ENCODE measurements at places on chromosomes 2 and 18. TPM values are rescaled to one million over a fixed set of nuclear protein-coding genes. Genes with fewer than 3 reads are reported as not detected.

GRCh38 chr2:875687-876615, 74.7 kb upstream of the SNTG2 start:
- DNase-seq: no peak

DNA sequence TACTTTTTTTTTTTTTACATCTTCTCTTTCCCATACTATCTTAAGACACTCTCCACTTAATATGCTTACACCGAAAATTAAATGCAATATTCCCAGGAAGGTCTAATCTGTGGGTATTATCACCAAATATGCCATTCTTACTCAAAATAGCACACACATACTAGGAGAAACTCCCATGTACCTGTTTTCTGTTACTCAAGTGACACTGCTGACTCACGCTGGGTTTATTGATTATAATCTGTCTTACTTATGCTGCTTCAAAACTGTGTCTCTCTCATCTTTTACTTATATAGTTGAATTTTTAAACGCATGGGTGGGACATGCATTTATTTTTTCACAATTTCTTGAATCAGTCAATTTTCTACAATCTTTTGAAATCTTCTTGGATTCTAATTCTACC, 29.9 kb downstream of the MRPL19 start:
- no peak for DNase-seq

GRCh38 chr2:29444150-29444549, 328.9 kb downstream of the CLIP4 start:
- DNase-seq: no peak

DNA sequence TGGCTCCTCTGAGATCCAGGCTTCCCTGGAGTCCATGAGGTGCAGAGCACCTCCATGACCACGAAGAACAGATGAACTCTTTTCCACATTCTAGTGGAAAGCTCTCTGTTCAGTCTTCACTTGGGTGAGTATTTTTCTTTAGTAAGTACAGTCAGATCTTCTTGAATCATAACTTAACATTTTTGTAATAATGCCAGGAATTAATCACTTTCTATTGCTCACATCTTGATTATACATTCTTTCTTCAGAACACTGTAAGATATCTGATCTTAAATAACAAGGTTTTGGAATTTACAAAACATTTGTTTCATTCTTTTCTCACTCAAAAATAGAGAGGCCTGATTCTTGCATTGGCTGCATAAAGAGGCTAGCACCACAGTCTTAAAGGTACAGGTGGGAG, 45.4 kb upstream of the RND3 start:
- no peak for DNase-seq

GRCh38 chr18:7038330-7038851, 79.2 kb downstream of the LAMA1 start:
- peak; percentile 13 for DNase-seq

DNA sequence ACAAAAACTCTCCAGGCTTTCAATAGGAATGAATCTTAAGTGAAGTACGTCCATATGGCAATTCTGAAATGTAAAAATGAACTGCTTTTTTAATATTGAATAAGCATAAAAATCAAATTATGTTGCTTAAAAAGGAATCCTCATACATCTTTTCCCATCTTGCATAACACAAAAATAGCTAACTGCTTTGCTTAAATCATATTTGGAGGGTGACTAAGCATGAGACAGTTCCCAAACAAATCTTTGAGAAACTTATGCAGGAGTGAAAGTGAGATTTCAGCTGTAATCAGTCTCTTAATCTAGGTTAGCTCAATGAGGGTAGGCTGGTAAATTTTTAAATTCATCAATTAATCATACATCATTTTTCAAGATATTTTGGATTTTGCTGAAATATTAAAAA, 111.5 kb downstream of the MBD5 start:
- DNase-seq: no peak

GRCh38 chr2:238080518-238080917, 19.6 kb upstream of the ESPNL start:
- DNase-seq: no peak

- DNase-seq: no peak
Observed at GRCh38 chr2:101892377-101892776, 99.4 kb upstream of the IL1R2 start.

DNA sequence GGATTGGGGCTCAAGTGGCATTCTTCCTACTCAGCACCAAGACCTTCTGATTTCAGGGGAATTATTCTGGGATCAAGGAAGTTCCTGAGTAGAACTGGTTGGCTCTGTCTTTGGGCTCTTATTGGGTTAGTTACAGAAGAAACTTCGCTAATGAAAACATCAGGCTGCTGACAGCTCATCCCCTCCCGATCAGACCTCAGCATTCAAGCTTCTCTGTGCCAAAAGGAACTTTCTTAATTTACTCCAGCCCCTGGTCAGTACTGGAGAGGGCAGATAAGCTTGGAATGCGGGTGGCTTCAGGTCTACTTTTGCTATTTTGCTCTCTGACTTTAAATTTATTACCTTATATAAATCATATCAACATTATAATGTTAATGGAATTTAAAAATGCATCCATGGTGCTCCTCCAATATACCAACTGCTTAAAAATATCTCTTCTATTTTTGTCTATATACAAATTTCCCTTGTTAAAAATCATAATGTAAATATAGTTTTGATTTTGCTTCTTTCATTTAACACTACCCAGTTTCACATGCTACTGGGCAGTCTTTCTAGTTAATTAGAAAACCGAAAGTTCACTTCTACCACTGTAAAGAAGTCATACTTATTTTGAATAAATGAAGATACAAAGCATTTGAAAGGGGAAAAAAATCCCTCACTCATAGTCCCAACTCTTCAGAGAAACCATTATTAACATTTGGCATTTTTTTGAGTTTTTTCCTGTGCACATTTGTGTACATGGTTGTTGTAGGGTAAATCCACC, 34.4 kb downstream of the PCARE start:
- no peak for DNase-seq

DNA sequence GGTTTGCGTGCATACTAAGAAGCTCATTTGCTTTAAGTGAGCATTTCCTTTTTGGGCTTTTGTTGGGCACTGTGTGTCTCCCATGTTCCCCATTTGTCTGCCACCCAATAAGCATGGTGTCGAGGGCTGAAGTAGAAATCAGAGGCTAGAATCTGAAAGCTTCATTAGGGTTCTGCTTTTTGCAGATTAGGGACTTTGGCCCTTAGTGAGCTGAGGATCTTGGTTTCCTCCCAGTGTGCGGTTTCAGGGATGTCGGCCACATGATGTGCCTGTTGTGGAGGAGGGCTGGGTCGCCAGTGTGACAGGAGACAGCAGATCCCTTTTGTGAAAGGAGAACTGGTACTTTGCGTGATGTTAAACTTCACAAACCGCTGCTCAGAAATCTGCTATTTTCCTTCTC, 41.1 kb downstream of the PLEKHB2 start:
- DNase-seq: no peak

DNA sequence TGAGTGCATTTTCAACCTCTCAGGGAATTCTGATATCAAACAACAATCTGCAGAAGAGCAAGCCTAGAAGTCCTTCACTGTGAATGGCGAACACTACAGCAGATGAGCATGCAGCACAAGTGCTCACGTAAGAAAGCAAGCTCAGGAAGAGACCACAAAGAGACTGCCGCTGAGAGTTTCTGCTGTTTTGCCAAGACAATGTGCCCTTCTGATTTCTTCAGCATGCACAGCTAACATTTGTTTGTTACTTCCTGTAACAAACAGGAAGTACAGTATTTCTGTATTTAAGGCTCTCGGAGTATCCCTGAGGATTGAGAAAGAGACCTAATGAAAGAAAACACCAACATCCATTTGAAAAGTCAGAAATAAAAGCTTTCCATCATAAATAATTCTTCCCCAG, 45.9 kb downstream of the MBOAT2 start:
- no peak for DNase-seq

DNA sequence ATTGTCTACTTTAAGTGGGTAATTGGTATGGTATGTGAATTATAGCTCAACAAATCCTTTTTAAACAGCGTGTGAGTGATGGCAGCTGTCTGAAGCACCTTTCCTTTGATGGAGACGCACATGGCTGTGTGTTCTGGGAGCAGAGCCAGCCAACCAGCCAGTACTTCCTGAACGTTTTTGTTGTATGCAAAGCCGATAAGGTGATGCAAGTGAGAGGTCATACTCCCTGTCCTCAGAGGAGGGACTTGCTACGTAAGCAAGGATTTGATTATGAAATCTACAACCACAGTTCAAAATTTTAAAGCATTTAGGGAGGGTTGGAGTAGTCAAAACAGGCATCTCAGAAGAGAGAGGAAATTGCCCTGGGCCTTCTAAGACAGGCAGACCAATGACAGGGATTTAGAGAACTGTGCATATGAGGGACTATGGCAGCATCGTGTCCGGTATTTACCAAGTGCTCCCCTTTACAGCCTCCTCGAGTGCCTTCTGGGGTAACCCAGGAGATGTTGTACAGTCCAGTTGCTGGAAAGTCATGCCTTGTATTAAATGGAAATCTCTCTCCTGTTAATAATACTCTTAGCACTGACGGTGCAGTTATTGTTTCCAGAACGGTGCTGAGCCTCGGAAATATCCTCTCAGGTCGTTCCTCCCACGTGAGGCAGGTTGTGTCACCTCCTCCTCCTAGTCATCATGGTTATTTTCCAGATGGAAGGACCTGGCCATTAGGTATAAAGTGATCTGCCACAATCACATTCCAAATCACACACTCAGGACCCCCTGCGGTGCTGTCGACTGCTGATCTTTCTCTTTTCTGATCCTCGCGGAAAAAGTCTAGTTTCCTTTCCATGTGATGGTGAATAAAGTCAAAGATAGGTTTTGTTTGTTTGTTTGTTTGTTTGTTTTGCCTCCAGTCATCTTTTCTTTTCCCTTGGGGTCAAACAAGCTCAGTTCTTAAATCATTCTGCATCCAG, 28.4 kb downstream of the ARHGEF4 start:
- DNase-seq: no peak

- DNase-seq: no peak
Observed at GRCh38 chr18:48459465-48459864, 50.3 kb upstream of the ZBTB7C start.

DNA sequence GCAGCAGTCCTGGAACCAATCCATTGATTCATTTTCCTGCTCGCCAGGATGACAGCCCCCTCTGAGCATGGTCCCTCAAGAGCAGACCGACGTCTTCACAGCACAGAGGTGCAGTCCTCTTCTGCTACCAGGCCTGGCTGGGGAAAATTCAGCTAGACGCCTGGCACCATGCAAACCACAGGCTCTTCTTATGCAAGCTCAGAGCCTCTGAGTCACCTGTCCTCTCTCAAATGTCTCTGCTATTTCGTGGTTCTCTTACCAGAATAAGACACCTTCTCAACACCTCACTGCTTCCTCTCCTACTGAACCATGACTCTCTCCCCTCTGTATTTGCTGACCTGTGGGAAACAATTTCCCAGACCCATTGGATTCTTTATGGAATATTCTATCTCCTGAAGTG, 79.8 kb upstream of the CYRIA start:
- DNase-seq: peak; percentile 13

DNA sequence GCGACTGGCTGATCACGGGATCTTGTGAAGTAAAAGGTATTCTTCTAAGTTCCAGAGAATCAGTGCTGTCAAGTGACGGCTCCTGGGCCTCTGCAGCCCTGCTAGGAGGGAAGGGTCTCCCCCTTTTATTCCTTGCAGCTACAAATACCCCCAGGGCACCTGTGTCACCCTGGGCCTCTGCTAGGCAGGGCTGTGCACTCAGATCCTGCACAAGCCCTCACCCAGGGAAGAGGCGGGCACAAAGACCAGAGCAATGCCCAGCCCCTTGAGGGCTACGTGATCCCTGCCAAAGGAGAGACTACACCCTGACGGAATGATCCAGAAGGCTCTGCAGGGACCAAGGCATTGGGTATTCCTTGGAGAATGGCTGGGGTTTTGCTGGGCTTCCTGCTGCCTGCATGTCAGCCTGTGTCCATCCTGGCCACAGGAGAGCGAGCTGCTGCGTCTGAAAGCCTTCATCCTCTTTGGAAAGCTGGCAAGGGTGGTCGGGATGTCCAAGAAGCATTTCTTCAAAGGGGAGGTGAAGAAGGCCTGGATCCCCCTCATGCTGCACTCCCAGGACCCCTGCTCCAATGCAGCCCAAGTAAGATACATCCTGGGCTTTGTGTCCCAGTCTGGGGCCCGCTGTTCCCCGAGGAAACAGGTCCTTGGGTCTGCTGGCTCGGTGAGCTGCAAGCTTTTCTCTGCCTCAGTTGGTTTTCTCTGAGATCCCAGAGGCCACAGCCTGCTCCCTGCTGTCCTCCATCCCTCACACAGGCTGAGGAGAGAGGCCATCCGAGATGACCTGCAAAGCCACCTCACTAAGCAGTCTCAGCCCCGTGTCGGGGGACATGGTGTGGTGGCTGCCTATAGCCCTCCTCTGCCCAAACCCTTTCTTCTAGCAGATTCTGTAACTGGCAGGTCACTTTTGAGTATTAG, 24.9 kb downstream of the HJURP start:
- no peak for DNase-seq

- peak; percentile 55 for DNase-seq
Observed at GRCh38 chr2:136131484-136131960, 13.6 kb upstream of the CXCR4 start.

- DNase-seq: no peak
Observed at GRCh38 chr2:220491670-220492069, 864.2 kb downstream of the SLC4A3 start.

DNA sequence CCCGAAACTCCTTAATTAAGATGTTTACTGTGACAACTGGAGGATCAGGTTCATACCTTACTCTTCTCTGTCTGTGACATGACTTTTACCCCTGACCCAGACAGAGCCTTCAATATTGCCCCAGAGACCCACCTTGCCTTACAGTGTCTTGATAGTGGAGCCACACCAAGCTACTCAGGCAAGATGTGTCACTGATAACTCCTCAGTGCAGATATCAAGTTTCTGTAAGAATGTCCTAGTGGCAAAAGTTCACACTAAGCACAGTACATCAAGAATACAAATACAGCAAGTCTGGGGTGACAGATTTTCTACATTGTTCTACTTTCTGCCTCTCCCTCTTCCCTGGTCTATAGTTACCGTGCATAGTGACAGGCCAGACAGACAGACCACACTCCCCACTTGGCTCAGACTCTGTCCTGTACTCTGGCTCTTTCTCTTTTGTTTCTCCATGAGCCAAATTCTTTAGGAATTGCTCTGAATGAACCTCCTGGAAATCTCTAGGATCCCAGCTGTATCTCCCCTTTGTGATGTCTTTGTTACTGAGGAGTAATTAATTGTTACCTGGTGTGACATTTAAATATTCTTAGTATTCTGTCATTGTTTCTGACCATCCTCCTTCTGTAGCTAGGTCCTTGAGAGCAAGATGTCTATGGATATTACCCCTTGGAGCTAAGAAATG, 24.1 kb upstream of the APOB start:
- no peak for DNase-seq

- no peak for DNase-seq
Observed at GRCh38 chr18:75156139-75156750, 52.7 kb downstream of the PTGR3 start.

GRCh38 chr2:172415157-172415864, 12.1 kb upstream of the ITGA6 start:
- DNase-seq: no peak

DNA sequence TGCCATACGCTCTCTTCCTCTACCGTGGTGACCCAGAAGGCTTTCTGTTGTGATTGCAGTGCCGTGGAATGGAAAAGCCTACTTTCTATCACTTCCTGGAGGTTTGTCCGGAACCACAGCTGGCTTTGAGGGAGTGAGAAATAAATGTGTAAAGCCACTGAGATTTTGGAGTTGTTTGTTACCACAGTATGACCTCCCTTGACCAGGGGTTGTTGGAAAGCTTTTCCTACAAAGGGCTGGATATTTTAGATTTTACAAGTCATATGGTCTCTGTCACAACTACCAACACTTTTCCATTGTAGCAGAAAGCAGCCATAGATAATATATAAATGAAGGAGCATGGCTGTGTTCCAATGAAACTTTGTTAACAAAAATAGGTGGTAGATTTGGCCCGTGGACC, 70.3 kb downstream of the VAPA start:
- no peak for DNase-seq

Gene CMPK2
- 4.5 TPM for total RNA-seq

Gene SGO2
- 50.2 TPM for total RNA-seq

Gene AFF3
- total RNA-seq: 3.1 TPM

Gene SLC4A3
- not detected for total RNA-seq

Gene SERPINB3
- not detected for total RNA-seq

Data from activated CD8-positive, alpha-beta T cell treated with anti-CD3 and anti-CD28 coated beads for 36 hours (primary cell).